ENCODE measurements at places on chromosomes 6 and 20.

GRCh38 chr6:25484900-25485299 lies 167.1 kb upstream of the SCGN start:
- no peak for DNase-seq

GRCh38 chr20:52985687-52986086 lies 13.5 kb downstream of the TSHZ2 start:
- no peak for DNase-seq

DNA sequence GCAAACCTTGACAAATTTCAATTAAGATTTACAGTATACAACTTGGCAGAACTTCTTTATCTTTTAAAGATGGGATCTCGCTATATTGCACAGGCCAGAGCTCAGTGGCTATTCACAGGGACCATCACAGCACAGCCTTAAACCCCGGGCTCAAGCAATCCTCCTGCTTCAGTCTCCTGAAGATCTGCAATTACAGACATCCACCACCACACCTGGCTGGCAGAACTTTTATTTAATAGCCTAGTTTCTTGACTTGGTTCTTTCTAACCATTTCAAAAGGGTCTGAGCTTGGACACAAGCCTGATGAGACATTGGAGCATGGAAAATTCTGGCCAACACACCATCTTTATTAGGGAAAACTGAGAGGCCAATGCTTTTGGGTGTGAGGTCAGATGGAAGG lies 151.6 kb upstream of the KCNG1 start:
- no peak for DNase-seq

DNA sequence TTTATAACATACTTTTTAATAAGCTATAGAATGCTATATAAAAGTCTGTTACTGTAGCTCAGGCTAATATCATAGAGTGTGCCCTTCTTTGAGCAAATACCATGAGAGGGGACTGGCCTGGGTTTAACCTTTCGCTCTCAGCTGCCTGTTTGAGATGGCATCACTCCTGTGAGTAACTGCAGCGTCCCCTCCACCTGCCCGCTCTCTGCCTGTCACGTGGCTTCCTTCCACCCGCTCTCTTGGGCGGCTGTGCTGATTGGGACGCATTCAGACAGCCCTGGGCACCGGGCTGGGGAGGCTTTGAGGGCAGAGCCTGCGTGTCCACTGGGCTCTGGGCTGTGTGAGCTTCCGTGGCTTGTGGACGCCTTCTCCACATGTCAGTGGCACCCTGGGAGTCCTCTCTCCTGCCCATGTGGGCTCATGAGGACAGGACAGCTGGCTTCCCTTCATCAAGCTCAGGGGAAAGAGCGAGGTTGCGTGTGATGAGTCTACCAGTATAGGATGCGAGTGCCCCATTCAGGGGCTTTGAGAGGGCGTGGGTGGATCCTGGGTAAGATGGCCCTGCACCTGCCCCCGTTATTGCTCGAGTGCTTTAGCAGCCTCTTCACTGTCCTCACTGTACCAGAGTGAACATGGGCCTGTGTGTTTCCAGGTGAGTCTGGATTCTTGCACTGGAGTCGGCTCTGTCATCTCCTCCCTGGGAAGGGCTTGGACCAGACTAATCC lies 10.7 kb upstream of the C20orf204 start:
- DNase-seq: no peak

GRCh38 chr6:105935416-105935815 lies 150.7 kb upstream of the PRDM1 start:
- DNase-seq: no peak

- DNase-seq: no peak
Observed at GRCh38 chr6:161694995-161695394, 421.1 kb upstream of the AGPAT4 start.

DNA sequence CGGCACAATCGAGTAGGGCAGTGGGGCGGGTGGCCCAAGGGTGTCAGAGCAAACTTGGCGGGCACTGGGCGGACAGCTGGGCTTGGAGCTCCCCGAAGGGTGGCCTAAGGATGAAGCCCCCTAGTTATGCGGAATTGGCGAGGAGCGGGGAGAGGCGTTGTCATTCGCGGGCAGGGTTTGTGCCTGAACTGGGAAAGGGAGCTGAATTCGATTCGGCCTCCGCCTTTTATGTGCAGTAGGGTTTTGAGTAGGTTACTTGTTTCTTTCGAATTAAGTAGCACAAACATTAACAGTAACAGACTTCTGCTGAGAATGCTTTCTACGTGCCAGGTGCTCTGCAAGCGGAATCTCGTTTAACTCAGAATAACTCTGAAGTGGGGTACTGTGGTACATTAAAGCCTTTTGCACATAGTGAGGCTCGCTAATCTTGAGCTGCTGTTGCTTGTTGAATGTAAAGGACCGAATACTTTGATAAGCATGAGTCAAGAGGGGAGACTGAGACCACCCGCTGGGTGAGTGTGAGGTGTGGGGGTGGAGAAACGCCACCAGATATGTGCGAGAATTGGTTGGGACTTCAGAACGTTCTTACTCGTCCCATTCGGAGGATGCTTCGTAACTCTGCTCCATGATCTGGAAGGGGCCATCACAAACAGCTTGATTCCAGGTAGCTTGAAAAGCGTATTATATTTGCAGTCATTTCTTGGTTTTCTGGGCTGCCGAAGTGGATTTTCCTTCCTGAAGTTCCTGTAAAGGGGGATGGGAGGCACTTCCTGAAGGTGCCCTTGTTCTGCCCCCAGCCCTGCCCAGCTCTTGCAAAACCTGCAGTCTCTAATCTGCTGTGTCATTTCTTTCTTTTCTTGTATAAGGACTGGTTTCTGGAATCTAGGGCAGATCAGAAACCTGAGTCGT lies 833 bp downstream of the RAB5IF start:
- DNase-seq: no peak

DNA sequence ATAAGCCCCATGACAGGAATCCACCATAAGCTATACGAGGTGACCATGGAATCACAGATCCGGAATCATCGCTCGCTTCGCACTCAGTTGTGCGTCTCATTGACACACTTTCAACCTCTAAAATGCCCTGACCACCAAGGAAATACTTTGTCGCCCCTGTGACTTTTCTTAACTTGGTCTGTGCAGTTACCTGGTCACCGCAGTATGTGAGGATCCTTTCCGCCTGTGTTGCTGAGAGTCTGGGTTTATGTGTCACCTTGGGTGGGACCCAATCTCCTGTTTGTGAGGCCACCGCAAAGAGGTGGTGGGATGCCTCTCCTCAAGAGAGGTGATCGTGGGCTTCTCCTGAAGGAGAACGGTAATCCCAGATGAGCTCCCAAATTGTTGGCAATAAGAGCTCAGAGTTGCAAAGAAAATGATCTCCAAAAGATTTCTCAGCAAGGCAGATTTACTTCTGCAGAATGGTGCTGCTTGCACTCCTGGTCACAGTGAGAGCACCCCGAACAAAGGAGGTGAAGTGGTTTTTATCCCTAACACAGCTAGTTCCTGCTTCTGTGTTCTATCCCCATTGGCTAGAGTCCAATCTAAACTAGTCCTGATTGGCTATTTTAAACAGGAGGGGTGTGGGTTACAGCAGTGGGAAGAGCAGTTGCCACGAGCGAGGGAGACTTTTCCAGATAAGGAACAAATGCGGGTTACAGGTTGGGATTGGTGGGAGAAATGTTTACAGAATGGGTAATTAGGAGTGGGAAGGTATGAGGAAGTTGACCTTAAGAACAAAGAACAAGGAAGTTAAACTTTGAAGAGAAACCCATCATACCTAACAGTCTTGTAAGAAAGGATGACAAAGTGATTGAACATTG lies 9.1 kb upstream of the ZNFX1 start:
- no peak for DNase-seq

DNA sequence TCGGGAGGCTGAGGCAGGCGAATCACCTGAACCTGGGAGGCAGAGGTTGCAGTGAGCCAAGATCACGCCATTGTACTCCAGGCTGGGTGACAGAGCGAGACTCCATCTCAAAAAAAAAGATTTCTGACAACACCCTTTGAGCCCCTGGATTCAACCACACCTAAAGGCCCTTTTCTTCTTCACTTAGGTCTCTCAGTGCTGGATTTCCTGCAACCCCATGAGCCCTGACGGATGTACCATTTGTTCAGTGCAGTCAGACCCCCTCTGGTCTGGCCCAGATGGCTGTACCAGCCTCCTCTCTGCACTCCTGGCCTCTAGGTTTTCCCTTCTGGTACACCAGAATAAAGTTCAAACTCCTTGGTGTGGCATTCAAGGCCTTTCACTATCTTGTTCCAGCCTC lies 9.1 kb upstream of the NOL4L start:
- no peak for DNase-seq

GRCh38 chr6:134166511-134167261 lies 114.3 kb upstream of the SLC2A12 start:
- no peak for DNase-seq

DNA sequence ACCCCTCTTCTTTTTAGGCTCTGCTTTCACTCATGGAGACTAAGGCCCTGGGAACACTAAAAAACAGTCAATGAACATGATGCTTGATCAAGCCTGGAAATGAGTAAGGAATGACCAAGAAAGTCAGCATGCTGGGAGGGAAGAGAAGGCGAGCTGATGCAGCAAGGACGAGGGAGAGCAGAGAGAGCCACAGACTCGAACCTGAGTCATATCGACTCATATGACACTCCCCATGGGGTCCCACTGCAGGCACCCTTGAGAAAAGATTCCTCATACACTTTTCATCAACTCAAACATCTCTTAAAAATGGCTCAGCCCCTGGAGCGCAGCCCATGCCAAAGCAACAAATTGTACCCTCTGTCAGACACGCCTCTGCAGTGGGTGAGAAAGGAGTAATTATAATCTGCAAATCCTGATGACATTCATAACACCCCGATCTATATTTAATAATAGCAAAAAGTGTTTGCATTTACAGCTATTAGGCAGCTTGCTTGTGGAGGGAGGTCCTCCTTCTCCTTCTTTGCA lies 127.2 kb downstream of the F13A1 start:
- DNase-seq: no peak

DNA sequence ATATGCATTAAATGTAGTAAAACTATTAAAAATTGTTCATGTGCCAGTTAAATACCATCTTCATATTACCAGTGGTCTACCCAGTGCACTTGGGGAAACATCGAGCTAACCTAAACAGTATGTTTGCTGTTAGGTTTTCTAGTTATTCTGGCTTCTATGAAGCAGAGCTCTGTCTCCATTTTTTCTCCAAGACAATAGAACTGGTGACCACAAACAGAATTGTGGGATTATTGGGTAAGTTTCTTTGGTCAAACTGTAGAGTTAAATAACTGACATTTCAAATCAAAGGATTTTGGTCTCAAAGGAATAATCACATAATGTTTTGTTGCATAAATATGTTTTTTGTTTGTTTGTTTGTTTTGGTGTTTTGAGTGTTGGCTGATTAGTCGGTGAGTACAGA lies 40.5 kb upstream of the EDN3 start:
- DNase-seq: no peak

- DNase-seq: no peak
Observed at GRCh38 chr20:9114709-9115108, 45.8 kb downstream of the PLCB4 start.

DNA sequence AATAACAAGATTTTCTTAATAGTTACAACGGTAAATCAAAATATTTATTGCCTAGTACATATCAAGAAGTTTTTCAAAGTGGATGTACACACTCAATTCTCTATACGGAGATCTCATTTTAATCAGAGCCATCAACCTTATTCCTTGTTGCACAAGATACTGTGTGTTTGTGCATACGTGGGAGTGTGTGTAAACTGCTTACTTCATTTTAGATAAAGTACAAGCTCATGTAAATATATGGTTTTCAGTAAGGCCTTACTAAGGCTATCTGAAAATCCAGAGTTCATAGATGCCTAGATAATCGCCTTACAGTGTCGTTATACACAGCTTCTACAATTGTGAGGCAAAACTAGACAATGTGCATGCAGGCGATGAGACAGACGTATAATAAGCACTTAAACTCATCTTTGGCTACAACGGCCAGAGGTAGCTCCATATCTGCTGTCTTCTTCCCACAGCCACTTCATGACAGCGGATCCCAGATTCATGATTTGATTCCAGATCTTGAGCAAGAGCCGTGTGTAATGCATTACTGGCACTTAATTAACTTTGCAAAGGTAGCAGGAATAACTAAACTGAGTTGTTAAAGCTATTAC lies 2.5 kb downstream of the PERP start:
- DNase-seq: no peak

GRCh38 chr6:139722530-139722929 lies 348.1 kb upstream of the CITED2 start:
- no peak for DNase-seq

DNA sequence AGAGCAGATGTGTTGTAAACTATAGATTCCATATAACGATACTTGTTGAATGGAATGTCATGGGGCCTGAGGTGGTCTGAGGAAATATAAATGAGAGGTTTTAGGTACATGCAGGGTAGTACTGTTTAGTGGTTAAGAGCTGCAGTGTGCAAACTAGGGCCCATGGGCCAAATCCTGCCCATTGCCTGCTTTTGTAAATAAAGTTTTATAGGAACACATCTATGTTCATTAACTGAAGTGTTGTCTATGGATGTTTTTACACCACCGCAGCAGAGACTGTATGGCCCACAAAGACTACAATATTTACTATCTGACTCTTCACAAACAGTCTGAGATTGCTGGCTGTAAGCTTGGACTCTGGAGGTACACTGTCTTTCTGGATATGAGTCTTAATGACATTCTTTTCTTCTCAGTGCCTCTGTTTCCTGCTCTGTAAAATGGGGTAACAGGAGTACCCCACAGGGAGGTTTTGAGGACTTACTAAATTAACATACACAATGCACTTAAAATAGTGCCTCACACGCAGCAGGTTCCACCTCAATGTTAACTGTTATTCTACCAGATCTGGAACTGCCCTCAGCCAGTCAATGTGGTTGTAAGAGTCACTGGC lies 12.5 kb downstream of the GCM1 start:
- DNase-seq: no peak

DNA sequence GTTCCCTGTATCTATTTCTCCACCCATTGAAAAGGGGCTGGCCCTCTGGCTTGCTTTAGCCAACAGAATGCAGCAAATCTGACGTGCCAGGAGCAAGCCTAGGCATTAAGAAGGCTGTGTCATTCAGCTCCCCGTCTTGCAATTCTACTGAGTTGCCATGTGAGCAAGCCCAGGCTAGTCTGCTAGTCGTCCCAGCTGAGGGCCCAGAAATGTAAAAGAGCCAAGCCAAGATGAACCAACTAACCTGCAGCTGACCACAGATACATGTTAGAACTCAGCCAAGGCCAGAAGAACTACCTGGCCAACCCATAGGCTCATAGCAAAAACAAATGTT lies 30.1 kb downstream of the PREP start:
- no peak for DNase-seq

DNA sequence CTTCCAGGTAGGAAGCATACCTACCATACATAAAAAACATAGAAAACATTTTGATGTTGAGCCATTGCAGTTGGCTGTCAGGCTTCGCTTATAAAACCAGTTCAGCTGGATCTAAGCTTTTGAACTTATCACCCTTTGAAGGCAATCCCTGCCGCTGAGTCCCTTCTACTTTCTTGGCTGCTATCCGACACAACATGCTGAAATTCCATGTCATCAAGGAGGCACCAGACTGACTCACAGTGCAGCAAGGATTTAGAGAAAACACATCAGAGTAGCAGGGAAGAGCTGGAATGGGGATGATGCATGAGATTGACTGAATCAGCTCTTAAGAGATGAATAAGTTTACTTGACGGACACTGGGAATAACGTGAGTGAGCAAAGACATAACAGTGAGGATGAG lies 135.0 kb upstream of the MAN1A1 start:
- no peak for DNase-seq

Data from stimulated activated CD4-positive, alpha-beta T cell treated with anti-CD3 and anti-CD28 coated beads, Interleukin-4, amount 100 ng/mL, for 48 hours (primary cell).